ENCODE measurements at places on chromosomes 12 and 14.

GRCh38 chr14:92687681-92688433 lies 60.6 kb downstream of the LGMN start:
- peak; percentile 52 for DNase-seq

DNA sequence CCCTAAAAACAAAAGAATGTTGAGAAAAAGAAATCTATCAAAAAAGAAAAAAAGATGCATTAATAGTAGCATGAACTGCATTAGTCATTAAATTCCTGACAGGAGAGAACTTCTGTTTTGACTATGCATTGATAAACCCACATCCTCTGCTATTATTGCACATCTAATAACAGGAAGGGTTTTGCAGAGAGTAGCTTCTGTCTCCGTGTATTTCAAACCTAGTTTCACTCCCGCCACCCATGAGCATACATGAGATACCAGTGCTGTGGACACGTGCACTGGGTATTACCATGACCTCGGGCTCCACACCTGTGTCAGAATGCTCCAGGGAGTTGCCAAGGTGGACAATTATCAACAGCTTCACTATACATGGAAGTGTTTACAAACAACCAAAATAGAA lies 449.1 kb upstream of the SOX5 start:
- DNase-seq = no peak

GRCh38 chr12:69430942-69431590 lies 39.1 kb upstream of the FRS2 start:
- DNase-seq = no peak

- no peak for DNase-seq
Measured at GRCh38 chr12:111411185-111411764, 5.6 kb downstream of the SH2B3 start.

- DNase-seq = no peak
Measured at GRCh38 chr14:103548463-103549351, 13.8 kb downstream of the BAG5 start.

DNA sequence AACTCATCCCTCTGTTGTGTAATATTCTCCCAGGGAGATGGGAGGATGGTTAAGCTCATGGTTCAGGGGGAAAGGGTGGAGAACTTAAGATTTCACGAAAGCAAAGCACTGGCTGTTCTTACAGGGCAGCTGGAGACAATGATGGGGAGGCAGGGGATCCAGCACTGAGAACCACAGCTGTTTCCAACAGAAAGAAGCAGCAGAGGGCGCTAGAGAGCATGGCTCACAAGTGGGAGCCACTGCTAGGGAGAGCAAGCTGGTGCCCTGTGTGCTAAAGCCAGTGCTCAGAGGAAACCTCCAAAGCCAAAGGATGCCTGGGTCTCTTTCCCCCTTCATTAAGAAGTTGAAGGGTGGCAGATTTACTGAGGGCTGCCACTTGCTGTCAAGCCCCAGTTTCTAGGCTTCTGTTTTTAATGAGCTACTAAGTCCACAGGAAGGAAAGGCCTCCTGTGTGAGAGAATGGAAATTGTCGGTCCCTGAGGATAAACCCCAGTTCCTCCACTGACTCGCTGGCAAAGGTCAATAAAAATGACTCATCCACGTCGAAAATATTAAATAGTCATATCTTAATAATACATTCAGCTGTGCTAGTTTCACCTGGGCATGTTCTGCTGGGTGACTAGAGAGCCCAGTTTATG lies 199.7 kb downstream of the ANO2 start:
- DNase-seq = peak; percentile 38

DNA sequence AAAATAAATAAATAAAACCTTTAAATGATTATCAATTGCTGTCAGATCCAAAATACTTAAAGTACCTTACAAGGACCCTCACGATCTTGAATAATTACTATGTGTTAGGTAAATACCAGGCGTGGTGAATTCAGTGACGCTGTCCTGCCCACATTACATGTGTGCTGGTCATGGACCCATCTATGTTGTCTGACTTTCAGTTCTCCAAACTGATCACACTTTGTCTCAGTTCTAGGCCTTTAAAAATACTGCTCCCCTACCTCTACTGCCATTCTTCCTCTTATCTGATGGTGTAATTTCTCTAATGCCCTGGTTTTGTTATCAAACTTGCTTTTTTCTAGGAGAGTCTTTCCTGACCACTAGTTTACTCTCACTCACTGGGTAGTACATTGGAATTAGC lies 520.7 kb downstream of the TRHDE start:
- DNase-seq = no peak

DNA sequence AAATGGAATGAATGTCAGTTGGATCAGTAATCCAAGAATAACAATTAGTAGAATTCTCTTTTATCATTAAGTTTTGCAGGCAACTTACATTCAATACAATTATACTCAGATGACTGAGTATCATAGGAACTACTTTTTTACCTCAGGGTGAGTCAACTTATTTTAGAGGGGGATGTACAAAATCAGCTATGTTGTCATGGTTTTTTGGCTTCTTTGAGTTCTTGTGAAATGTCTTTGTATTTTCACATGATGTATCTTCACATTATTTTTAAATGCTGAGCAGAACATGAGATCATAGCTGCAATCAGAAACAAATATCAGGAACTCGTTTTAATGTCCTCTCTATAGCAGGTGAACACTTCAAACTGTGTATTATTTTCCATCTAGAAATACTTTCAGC lies 65.3 kb upstream of the PTPRR start:
- DNase-seq = no peak

GRCh38 chr12:67915335-67915851 lies 73.9 kb upstream of the IFNG-AS1 start:
- DNase-seq = no peak

- no peak for DNase-seq
Measured at GRCh38 chr12:19302100-19302640, 137.1 kb upstream of the AEBP2 start.

DNA sequence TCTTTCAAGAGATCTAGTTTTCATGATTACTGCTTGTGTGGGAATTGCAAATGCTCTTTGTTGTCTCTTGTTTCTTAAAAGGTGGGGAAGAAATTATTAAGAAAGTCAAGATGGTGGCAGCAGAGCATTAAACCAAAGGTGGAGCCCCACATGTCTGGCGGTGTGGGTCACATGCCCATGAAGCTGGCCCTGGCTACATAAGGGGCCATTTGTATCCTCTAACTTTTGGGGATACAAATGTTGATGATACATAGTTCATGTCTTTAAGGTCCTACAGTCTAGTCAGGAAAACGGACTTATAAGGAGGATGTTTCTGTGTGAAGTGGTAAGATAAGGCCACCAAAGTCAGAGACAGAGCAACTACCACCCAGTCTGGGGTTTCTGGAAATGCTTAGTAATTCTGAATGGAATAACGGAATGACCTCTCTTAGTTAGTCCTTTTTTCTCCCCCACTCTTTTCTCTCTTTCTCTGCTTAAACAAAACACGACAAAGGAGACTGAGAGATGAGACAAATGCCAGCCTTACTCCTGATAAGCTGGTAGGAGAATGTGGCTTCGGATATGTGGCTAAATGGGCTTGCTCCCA lies 39.9 kb upstream of the PTHLH start:
- DNase-seq = no peak
